ENCODE measurements at places on chromosomes 6 and 20.

DNA sequence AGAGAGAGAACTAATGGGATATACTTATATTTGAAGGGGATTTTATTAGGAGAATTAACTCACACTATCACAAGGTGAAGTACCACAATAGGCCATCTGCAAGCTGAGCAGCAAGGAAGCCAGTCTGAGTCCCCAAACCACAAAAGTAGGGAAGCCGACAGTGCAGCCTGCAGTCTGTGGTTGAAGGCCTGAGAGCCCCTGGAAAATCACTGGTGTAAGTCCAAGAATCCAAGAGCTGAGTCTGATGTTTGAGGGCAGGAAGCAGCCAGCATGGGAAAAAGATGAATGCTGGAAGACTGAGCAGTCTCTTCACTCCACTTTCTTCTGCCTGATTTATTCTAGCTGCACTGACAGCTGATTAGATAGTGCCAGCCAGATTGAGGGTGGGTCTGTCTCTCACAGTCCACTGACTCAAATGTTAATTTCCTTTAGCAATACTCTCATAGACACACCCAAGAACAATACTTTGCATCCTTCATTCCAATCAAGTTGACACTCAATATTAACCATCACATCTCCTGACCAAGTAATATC, 823.9 kb downstream of the PHF3 start:
- no peak for DNase-seq

- DNase-seq, result peak; percentile 54
Observed at GRCh38 chr6:14280766-14281293, 163.3 kb downstream of the CD83 start.

DNA sequence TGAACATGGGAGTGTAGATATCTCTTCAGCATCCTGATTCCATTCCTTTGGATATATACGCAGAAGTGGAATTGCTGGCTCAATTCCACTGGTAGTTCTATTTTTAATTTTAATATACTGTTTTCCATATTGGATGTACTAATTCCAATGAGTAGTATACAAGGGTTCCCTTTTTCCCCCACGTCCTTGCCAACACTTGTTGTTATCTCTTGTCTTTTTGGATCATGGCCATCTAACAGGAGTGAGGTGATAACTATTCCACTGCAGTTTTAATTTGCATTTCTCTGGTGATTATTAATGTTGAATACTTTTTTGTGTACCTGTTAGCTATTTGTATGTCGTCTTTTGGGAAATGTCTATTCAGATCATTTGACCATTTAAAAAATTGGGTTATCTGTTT, 91.5 kb downstream of the ZFAND3 start:
- DNase-seq, result no peak

GRCh38 chr20:52748990-52749389, 223.2 kb upstream of the TSHZ2 start:
- DNase-seq, result no peak

GRCh38 chr6:21694168-21694567, 100.6 kb downstream of the SOX4 start:
- no peak for DNase-seq

- no peak for DNase-seq
Observed at GRCh38 chr20:25571817-25572216, 13.5 kb downstream of the NINL start.

GRCh38 chr6:52420668-52421358, 671 bp downstream of the EFHC1 start:
- no peak for DNase-seq

DNA sequence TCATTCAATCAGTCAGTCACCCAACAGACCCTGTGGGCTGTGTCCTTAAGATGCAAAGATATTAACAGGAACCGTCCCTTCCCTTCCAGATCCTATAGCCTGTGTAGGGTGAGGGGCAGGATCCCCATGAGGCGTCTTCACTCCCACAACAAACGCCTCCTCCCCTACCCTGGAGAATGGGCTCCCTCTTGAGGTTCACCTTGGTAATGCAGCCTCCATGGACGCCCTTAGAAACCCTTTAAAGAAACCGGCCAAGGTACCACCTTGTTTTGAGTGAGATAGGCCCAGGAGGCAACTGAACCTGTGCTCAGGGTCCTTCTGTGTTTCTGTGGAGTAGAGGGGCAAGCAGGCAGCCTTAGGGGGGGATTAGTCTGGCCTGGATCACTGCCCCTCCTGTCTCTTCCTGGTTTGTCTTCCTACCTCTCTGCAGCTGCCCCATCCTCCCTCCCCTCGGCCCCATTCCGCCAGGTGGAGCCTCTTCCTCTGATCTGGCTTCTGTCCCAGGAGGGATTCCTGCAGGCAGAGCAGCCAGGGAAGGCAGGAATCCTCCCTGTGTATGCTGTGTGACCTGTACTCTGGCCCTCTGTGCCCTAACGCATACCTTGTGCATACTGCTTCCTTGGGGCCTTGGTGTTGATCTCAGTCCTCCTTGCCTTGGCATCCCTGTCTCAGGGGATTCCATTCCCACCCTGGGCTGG, 6.6 kb upstream of the GUCA1A start:
- DNase-seq, result peak; percentile 92

- no peak for DNase-seq
Observed at GRCh38 chr6:43128926-43129325, 42.1 kb upstream of the SRF start.

DNA sequence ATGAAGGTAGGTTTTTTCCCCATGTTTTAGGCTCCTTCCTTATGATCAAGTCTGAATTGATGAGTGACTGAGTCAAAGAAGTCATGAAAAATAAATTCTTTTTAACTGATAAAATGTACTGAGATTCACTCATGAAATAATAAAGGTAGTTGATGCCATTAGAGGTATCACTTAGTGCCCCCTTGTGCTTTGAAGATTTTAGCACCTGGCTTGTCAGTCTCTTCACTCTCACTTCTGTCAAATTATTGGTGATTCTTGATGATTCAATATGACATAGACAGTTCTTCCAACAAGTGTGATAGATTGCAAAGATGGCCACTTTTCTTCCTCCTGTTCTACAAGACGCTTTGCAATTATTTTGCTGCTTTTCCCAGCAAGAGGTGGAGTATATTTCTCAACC, 4.2 kb upstream of the DLK2 start:
- no peak for DNase-seq

- no peak for DNase-seq
Observed at GRCh38 chr6:56199956-56200355, 47.4 kb downstream of the COL21A1 start.

DNA sequence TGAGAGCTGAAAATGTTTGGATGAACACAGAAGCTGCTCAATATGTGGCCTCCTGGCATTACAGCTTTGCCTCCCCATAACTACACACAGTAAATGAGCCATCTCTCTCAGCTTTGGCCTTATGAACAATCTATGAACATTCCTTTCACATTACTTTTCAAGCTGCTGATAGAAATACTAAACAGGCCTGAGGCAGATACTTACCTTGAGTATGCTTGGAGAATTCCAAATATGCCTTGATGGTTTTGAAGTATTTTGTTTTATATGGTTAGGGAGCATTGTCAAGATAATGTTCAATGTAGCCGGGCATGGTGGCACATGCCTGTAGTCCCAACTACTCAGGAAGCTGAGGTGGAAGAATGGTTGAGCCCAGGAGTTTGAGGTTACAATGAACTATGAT, 104.5 kb downstream of the CD24 start:
- DNase-seq, result peak; percentile 35

DNA sequence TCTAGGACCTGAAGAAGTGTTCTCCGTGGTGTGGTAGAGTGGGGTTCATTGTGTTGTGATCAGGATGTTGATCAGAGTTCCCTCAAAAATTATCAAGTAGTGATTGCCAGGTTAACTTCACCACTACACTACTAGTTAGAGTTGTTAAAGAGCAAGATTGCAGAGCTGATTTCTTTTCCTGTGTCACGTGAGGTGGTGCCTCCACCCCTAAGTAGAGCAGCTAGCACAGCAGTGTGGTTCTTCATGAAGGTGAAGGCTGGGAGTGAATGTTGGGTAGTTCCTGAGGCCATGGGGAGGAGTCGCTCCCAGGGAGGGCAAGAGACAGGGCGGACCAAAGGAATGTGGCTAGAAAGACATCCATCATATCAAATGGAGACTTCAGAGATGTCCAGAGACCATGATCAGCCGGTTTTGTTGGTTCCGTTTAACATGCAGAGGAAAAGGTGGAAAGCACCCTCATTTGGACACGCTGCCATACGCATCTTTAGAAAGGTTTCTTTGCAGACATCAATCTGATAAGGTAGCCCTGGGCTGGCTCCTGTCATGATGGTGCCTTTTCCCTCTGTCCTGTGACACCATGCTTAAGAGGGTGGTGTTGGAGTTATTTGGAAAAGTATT, 79.2 kb upstream of the IYD start:
- no peak for DNase-seq

GRCh38 chr6:128280960-128281359, 239.4 kb downstream of the PTPRK start:
- no peak for DNase-seq

DNA sequence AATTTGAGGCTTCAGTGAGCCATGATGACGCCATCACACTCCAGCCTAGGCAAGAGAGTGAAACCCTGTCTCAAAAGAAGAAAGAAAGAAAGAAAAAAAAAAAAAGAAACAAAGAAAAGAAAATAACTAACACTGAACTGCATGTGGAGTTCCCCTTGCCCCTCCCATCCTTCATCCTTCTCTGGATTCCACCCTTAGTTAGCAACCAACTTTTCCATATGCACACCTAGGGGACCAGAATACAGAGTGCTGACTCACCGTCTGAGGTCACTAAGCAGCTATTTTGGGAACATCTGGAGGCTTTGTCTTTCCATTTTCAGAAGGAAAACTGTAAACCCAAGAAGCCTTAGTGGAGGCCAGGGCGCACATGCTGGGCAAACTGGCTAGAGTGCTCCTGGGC, 257.4 kb downstream of the MAFB start:
- no peak for DNase-seq

- DNase-seq, result no peak
Observed at GRCh38 chr6:15017261-15017660, 228.6 kb upstream of the JARID2 start.

DNA sequence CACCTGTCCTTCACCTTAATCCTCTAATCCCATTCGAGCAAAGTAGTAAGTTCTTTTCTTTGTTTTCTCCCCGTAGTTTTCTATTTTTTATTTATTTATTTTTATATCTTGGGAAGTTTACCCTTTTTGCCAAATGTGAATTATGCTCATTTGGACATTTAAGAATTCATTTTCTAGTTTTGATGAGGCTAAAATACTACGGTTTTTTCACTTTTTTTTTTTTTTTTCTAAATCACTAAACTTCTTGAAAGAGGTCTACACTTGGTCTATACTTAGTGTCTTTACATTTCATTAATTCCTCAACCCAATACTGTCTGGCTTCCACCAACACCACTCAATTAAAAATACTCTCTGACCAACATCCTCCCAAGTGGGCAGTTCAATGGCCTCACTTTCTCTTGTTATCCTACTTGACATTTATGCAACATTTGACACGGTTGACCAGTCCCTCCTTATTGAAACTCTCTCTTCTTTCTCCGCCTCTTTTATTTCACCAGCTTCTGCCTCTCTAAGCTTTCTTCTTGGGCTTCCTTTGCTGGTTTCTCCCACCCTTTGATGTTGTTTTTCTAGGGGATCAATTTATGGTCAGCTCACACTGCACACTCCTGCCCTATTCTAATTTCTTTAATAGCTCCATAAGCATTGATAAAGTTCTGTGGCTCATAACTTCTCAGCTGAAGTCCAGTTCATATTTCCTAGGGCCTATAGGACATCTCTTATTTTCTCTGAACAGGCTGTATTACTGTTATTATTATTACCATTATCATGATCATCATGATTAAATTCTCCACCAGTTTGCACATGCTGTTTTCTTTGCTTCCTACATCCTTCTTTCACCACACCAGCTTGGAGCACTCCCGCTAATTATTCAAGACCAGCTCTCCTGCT, 72.6 kb upstream of the CITED2 start:
- no peak for DNase-seq

DNA sequence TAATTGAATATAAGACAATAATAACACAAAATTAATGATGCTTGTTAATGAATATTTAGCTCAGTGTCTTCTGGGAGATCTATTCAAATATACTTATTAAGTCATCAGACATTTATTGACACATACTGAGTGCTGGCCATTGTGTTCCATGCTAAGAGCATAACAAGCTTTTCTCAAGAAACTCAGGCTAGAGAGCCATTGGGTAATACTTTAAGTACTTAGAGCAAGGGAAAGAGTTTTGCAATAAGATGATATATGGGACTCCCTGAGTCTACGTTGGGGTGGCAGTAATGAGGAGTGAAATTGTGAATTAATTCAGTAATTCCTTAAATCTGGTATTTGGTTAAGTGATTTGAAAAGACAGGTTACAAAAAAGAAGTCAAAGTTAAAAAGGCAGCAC, 11.1 kb downstream of the TMEM200A start:
- DNase-seq, result no peak

- DNase-seq, result no peak
Observed at GRCh38 chr6:155424181-155424580, 31.5 kb downstream of the NOX3 start.

GRCh38 chr20:37669062-37669772, 24.6 kb upstream of the CTNNBL1 start:
- DNase-seq, result no peak

DNA sequence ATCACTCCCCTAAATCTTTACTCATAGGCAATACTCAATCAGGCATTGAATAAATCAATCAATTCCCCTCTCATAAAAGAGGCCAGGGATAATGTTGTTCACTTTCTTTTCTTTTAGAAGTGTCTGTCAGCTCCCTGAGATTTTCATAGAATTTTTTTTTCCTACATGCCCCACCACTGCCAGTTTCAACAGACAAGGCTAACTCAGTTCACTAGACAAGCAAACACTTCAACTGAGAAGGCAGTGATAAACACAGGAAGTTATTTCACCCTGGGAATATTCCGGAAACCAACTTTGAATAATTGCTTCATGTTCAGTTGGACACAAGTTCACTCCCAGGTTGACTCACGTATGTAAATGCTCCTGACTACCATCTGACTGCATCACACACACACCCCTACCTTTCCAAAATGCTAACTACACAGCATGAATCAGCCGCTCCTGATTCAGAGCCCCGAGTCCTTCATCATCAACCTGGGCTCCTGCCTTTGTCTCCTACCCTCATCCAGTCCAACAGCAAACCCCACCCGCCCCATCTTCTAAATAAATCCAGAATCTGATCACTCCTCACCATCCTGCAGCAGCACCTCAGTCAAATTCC, 143.9 kb downstream of the BCAS1 start:
- no peak for DNase-seq

- DNase-seq, result no peak
Observed at GRCh38 chr6:120122401-120122800, 772.8 kb upstream of the MAN1A1 start.

All from T47D (cell line).